ENCODE measurements at places on chromosomes 1 and 21.
A peak's percentile ranks its signal among the peaks of the same experiment; 100 is the strongest.

GRCh38 chr1:167849666-167850065 is 64.3 kb downstream of the ADCY10 start:
- no peak for DNase-seq

GRCh38 chr1:18725231-18725895 is 94.7 kb downstream of the PAX7 start:
- no peak for DNase-seq

DNA sequence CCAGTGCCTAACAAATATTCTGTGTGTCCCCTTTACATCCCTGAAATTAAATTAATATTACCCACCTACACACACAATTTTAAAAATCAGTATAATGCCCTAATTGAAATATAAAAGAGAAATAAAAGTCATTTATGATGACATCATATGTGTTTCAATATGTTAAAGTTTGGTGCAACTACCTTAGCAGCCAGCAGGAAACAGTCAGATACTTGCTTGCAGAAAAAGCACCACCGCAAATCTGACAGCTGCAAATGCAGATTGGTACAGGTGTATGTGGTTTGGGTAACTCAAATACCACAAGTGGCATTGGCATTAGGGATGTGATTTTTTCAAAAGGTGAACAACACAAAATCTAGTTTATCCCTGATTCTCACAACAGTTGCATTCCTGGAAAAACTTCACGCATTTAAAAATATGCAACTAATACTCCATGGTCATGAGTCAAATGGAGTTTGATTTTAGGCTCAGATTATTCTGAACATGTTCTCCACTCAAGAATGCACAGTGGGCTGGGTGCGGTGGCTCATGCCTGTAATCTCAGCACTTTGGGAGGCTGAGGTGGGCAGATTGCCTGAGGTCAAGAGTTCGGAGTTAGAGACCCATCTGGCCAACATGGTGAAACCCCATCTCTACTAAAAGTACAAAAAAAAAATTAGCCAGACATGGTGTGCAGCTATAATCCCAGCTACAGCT is 106.3 kb downstream of the EDEM3 start:
- no peak for DNase-seq

DNA sequence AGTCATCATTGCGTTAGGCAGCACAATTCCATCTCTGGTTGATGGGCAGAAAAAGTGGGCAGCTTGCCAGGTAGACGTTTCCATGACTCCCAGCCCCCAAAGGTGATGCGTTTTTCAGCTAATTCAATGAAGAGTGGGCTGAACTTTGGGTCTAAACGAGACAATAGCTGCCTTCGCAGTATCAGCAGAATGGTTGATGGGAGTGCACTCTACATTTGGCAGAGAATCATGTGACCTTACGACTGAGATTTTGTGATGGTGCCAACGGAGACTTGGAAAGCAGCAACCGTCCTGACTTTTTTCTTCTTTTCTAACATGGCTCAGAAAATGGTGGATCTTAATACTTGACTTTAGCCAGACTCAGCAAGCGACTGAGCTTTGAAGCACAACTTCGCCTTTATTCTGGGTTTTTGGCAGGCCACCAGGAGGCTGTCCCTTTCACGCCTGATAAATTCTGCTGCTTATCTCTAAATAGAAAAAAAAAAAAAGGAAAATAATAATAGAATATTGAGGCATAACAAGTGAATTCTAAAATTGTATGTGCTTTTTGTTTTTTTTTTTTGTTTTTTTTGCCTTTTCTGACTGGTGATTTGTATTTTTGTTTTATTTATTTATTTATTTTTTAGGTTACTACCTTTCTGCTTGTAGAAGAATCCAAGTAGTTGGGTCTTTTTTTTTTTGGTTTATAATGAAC is 804.8 kb downstream of the USP25 start:
- no peak for DNase-seq

DNA sequence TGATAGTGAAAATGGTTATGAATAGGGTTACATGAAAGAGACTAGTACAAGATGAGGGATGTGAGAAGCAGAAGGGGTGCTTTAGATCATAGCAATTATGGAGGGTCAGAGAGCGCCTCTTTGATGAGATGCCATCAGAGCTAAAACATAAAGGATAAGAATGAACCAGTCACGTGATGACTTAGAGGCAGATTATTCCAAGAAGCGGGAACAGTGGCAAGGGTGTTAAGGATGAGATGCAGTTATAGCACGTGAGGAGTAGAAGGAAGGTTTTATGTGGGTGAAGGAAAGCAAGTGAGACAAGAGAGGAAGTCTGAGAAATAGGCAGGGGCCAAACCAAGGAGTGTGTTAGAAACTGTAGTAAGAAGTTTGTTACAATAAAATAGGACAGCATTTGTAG is 360.1 kb downstream of the DPYD start:
- DNase-seq, result no peak

DNA sequence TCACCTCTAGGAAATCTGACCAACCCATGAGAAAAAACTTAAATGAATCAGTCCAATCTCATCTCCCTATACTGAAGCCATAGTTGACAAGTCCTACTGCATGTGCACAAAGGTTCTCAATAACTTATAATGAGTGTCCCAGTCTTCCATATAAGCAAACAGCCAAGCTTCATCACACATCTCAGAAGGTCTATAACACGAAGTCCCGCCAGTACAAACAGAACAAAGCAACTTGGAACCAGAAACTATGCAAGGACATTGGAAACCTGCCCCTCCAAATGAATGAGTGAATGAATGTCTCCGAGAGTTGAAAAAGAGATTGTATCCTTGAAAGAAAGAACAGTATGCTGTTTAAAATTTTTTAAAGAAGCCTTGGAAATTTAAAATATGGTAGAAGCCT is 53.6 kb upstream of the IPO9 start:
- DNase-seq, result no peak

DNA sequence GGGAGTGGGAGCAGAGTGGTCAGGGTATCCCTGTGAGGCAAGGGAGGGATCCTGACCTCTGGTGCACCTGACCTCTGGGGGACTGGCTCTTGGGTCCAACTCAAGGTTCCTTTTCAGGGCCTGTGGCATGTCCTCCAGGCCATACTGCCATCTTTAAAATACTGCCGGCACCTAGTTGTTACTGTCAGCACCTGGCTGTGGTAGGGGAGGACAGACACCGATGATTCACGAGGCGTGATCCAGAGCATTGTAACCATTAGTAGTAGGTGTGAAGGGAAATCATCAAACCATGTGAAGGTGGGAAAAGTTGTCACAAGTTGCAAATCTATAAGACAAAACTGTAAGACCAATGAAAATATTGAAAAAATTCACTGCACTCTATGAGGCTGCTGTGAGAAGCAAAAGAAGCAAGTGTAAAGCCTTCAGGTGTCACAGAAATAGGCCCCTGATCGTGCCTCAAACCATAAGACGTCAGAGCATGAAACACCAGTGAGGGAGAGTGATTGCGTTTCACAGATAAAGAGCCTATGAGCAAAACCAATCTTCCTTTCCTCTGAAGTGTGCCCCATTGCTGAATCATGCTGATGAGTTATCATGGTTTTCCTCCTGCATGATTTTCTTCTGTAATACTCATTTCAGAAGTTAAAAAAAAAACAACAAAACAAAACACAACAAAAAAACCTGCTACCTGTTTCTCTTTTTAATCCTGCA is 55.3 kb downstream of the CDC7 start:
- DNase-seq, result no peak

DNA sequence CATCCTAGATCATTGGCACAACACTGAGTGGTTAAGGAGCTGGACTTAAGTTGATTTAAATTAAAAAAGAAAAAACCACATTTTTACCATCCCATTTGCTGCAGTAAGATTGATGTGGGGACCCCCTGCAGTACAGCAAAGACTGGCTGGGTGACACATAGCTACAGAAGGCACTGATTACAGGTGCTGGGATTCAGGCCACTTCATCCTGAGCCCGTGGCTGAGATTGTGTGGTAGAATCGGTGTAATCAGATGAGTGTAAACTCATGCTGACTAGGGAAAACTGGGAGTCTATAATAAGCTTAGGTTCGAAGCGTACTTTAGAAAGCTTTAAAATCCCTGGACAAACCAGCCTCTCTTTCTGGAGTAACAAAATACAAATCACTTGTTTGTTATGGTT is 70.1 kb downstream of the SLC25A24 start:
- no peak for DNase-seq

- DNase-seq, result peak; percentile 33
These were observed 30.1 kb upstream of the IFNAR2 start for GRCh38 chr21:33199516-33200217.

DNA sequence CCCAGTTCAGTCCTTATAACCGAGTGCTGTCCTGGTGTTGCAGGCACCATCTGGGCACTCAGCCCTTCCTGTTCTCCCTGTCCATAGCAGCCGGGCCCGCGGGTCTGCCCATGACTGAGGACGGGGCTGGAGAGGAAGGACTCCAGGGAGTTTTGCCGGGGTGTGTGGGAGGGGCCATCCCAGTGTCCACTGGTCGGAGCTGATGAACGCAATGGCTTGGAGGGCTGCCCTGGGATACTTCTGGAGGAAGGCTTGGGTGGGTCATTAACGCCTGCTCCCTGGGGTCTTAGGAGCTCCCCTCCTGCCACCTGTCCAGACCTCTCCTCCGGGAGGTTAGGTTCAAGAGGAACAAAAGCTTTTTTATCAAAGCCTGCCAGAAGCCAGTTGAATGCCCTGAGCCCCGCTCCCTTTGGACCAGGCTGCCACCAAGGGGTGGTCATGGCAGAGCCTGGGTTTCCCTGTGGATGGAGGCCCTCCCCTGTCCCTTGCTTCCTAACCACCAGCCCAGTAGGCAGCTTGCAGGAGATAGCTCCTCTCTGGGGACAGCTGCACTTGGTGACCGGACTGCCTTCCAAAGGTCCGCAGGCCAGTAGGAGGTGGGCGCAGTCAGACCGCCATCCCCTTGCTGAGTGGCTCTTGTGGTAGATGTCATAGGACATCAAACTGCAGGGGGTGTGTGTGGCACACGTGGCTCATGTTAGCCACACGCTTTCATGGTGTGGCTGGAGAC is 61.3 kb downstream of the TRIM11 start:
- no peak for DNase-seq

DNA sequence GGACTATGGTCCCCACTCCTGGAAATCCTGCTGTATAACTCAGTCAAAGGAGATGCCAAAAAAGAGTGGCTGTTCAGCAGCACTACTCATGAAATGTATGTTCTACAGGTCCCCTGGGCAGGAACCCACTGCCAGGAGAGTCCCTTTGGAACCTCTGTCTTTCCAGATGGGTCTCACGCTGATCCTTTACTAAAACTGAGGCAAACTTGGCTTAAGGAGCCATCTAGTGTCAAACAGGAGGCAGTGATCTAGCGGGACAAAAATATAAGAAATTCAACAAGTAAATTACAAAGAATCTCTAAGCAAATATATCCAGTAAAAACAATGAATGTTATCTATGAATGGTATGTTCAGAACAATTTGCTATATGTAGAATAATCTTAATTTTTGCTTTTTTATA is 80.5 kb upstream of the PRMT6 start:
- DNase-seq, result no peak

- DNase-seq, result peak; percentile 96
These were observed 80.9 kb upstream of the BACH1 start for GRCh38 chr21:29217818-29218291.

DNA sequence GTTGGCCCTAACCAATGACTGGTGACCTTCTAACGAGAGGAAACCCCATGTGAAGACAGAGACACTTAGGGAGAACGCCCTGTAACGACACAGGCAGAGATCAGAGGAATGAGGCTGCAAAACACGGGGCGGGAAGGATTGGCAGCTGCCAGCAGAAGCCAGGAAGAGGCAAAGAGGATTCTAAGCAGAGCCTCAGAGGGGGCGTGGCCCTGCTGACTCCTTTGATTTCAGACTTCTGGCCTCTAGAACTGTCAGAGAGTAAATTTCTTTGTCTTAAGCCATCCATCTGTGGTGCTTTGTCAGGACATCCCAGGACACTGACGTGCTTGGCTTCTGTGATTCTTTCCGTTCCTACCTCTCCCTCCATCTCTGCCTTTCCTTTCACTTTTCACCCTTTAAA is 79.3 kb downstream of the SH3BGR start:
- DNase-seq, result no peak

DNA sequence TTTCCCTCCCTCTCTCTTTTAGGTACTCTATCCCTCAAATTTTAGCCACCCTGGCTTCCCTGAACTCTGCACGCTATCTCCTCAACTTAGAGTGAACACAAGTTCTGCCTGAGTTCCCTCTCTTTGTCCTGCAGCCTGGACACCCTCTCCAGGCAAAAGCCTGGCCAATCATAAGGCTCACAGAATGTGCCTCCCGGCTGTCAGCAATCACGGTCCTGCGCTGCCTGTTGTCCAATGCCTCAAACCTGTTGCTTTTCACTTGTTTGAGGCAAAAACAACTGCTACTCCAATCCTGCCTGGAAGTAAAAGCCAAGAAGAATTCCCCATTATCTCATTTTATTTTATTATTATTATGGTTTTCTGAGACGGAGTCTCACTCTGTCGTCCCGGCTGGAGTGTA is 66.1 kb downstream of the LGR6 start:
- DNase-seq, result no peak

GRCh38 chr1:32696041-32696440 is 6.5 kb downstream of the SYNC start:
- no peak for DNase-seq

DNA sequence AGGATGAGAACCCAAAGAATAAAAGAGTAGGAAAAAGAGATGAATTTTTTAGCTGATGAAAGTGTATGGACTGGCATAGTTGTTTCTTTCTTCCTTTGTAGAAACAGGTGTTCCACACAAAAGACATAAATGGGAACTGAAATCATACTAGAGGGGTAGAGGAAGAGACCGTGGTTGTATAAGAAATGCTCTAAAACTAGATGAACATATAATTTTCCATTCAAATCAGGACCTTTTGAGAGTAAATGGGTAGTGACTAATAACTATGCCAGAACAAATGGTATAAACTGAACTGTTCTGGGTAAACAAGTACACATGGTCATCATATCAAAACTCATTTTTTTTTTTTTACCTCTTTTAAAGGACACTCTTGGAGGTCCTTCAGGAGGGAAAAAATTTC is 344.2 kb downstream of the VAV3 start:
- DNase-seq, result no peak

Data from epithelial cell of prostate (primary cell).